ENCODE measurements at places on chromosomes 6 and 20. TPM values are rescaled to one million over a fixed set of nuclear protein-coding genes. Genes with fewer than 3 reads are reported as not detected.

The SCRT2 gene
- not detected for total RNA-seq

The HCRTR2 gene
- total RNA-seq, result not detected

The PDYN gene
- total RNA-seq, result 0.06 TPM

The ZKSCAN4 gene
- total RNA-seq, result 2.1 TPM

The HRH3 gene
- total RNA-seq, result not detected

The EDN1 gene
- 41.0 TPM for total RNA-seq

The ZNF831 gene
- not detected for total RNA-seq

The MAK gene
- 0.10 TPM for total RNA-seq

The HLA-G gene
- total RNA-seq, result 0.13 TPM

The VEGFA gene
- 33.1 TPM for total RNA-seq

The ULBP1 gene
- total RNA-seq, result 0.80 TPM

The BEND3 gene
- 3.3 TPM for total RNA-seq

The TFEB gene
- 4.9 TPM for total RNA-seq

The RTN4IP1 gene
- total RNA-seq, result 9.0 TPM

The PDE7B gene
- 1.1 TPM for total RNA-seq

The SIRPG gene
- total RNA-seq, result not detected

The SYCP2 gene
- total RNA-seq, result 0.30 TPM

The RIN2 gene
- 34.0 TPM for total RNA-seq

The SNAP25 gene
- 19.7 TPM for total RNA-seq

The MCCD1 gene
- not detected for total RNA-seq

The CST4 gene
- total RNA-seq, result not detected

The TRIM10 gene
- not detected for total RNA-seq

The RAMACL gene
- total RNA-seq, result not detected

The PCSK2 gene
- total RNA-seq, result not detected

The UNC93A gene
- not detected for total RNA-seq

The DCDC2 gene
- total RNA-seq, result 3.7 TPM

The BPIFA1 gene
- not detected for total RNA-seq

The BTN1A1 gene
- total RNA-seq, result not detected

The BFSP1 gene
- 6.0 TPM for total RNA-seq

The REM1 gene
- total RNA-seq, result 0.20 TPM

The CENPW gene
- 44.6 TPM for total RNA-seq

The SLC25A27 gene
- total RNA-seq, result 0.70 TPM

The C6orf15 gene
- not detected for total RNA-seq

The LY6G6C gene
- not detected for total RNA-seq

The SCUBE3 gene
- total RNA-seq, result 0.05 TPM

The TMEM244 gene
- total RNA-seq, result not detected

The SPTLC3 gene
- total RNA-seq, result not detected

The TNF gene
- 0.10 TPM for total RNA-seq

The GUCA1A gene
- not detected for total RNA-seq

The PDE10A gene
- total RNA-seq, result 32.9 TPM

The SNX9 gene
- 28.9 TPM for total RNA-seq

The COL20A1 gene
- 1.8 TPM for total RNA-seq

The ARMC2 gene
- total RNA-seq, result 1.7 TPM

The PROKR2 gene
- total RNA-seq, result not detected

The BPIFB1 gene
- total RNA-seq, result not detected

The IP6K3 gene
- not detected for total RNA-seq

The ZNF311 gene
- total RNA-seq, result 0.14 TPM

The ADGRF1 gene
- not detected for total RNA-seq

All from A549 treated with RU486 at 1 μM for 4 hours (cell line).